ENCODE measurements at places on chromosomes 1 and 21. TPM values are rescaled to one million over a fixed set of nuclear protein-coding genes. Genes with fewer than 3 reads are reported as not detected.

The AKNAD1 gene
- polyA plus RNA-seq = 2.2 TPM

The MUTYH gene
- polyA plus RNA-seq = 16.9 TPM

The COL11A1 gene
- 31.6 TPM for polyA plus RNA-seq

GRCh38 chr1:112727716-112728115, 12.6 kb upstream of the PPM1J start:
- no peak for DNase-seq

GRCh38 chr1:10901891-10902805, 105.7 kb upstream of the CASZ1 start:
- DNase-seq = no peak

- no peak for DNase-seq
Observed at GRCh38 chr1:159008744-159009188, 941 bp upstream of the IFI16 start.

The GATAD2B gene
- polyA plus RNA-seq = 18.1 TPM

DNA sequence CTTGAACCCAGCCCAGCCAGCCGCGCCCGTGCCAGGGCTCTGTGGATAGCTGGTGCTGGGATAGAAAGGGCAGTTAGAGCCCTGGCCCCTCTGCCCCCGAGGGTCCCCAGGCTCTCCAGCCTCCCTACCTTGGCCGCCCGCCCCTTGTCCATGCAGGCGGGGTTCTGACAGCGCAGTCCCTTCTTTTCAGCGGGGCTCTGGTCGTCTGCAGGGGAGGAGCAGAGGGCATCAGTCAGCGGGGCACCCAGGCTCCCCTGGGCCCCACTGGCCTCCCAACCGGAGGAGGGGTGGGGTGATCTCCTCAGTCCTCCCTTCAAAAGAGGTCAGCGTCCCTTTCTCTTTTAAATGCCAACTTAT, 4.9 kb upstream of the PLEKHG5 start:
- DNase-seq = no peak

The KLHDC8A gene
- polyA plus RNA-seq = 0.15 TPM

The BGLAP gene
- polyA plus RNA-seq = 3.1 TPM

DNA sequence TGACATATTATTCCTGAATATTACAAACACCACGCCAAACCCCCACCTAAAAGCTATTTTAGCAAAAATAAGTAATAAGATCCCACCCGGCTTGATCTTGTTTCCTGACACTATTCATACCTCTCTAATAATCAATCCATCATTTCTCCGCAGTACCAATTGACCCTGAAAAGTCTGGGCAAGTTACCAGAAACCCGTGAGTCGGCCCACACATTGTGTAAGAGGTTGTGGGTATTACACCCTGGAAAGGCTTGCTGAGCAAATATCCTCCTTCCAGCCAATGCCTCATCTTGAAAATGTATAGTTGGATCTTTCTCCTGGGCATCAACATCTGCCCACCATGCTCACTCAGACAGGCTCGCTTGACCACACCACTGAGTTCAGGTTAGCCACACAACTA, 451.0 kb downstream of the TTLL7 start:
- DNase-seq = no peak

The C4BPA gene
- 0.47 TPM for polyA plus RNA-seq

DNA sequence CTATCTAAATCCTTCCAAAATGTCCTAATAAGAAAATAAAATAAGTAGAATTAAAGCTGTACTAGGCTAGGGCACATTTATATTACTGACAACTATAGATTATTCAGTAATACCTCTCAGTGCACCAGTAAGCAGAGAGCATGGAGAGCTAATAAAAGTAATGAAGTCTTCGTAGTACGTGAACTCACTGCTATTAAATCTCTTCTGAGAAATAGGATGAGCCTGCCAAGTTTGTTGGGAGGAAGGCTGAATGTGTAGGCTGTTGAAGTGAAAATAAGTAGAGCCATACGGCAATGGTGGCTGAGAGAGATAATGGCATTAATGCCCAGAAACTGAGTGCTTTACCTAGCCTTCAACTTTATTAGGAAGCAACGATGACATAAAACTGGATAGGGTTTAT, 73.9 kb upstream of the NR5A2 start:
- DNase-seq = no peak
